ENCODE measurements at places on chromosomes 3 and 15.

- no peak for DNase-seq
Measured at GRCh38 chr15:54564166-54564565, 585.9 kb downstream of the UNC13C start.

- DNase-seq, result no peak
Measured at GRCh38 chr15:70067011-70067410, 30.7 kb downstream of the TLE3 start.

GRCh38 chr15:64162478-64162868 is 349 bp downstream of the PPIB start:
- DNase-seq, result no peak

DNA sequence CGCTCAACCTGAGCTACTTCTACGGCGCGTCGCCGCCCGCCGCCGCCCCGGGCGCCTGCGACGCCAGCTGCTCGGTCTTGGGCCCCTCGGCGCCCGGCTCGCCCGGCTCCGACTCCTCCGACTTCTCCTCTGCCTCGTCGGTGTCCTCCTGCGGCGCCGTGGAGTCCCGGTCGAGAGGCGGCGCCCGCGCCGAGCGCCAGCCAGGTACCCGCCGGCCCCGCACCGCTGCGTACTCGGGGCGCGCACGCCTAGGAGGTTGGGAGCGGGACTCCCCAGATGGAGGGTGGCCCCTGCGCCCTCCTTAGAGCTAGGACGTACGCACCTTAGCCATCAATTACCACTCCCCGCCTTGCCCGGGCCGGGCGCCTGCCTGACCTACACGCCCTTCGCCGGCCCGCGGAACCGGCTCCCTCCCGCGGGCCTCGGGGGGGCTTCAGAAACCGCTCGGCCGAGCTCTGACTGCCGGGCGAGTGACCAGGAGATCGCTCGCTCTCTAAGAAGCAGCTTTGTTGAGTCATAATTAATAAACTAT is 466 bp downstream of the NFKBIZ start:
- no peak for DNase-seq

GRCh38 chr3:179750720-179751328 is 98.0 kb downstream of the USP13 start:
- DNase-seq, result no peak

DNA sequence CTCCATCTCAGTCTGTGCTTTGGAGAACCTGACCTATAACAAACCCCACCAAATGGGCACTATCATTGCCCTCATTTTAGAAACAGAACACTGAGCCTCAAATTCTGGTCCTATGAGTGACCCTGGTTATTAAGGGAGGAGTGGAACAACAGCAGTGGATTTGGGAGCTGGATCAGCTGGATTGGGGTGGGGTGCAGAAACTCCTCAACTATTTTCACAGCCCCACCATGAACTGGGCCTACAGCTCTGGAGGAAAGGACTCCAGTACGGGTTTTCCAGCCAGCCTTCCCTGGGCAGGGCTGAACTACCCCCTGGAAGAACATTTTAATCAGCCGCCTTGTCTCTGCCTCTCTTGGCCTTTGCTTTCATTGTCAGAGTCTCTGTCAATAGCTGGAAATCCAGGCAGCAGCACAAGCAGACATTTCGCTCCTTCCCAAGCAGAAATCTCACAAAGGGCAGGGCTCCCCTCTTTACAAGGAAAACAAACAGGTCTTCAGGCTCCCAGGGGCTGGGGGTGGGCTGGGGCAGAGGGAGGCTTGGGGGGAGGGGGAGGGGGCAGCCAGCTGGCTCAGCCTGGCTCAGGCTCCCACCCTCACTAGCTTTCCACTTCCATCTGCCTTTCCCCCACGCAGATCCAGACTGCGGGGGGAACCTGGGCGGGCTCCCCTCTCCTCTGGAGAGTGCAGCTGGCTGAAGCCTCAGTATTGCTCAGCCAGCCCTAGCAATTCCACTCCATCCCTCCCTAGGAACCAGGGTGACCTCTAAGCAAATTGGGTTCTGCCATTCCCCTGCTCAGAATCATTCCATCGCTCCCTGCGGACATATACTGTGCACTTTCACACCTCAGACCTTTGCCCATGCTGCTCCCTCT is 13.7 kb upstream of the TLE3 start:
- no peak for DNase-seq

DNA sequence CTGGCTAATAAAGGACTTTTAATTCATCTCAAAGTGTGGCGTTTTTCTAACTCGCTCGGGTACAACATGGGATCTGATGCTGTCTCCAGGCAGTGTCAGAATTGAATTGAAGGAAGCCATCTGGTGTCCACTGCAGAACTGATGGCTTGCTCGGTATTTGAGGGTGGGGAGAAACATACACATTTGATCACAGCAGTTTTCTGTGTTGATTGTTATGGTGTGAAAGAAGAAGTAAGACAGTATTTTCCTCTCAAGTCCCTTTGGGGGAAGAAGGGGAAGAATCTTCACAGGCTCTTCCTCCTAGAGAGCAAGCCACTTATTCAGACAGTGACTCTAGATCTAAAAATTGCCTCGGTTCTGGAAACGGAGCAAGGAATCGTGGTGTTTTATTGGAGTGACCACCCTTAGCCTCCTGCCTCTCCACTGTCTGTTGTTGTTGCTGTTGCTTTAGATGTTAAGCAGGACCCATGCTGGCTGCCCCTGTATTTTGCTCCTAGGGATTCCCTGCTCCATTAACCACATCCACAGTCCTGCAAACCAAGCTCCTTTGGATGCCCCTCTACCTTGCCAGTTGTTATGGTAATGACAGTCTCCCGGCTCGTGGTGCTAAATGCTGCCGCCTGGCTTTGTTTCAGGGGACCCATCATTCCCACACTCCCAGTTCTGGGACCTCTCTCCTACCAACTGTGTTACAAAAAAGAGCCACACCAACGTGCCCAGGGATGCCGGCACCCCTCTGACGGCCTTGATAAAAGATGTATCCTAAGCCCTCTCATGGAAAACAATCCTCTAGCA is 15.3 kb upstream of the MCCC1 start:
- no peak for DNase-seq

GRCh38 chr3:29936054-29936453 is 655.2 kb downstream of the RBMS3 start:
- DNase-seq, result no peak

DNA sequence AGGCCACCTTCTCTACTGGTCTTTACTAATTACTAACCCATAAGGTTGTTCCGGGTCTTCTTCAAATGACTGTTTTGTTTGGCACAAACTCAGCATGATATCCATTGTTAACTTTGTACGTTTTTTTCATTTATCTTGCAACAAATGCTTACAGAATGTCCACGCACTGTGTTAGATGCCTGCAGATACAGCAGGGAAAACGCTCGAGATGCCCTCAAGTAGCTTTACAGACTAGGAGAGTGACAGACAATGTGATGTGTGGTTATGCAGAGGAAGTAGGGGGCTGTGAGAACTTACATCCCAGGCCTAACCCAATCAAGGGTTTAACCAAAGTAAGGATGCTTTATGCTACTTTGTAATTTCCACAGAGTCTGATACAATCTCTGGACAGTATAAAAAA is 949 bp upstream of the RFC4 start:
- no peak for DNase-seq

DNA sequence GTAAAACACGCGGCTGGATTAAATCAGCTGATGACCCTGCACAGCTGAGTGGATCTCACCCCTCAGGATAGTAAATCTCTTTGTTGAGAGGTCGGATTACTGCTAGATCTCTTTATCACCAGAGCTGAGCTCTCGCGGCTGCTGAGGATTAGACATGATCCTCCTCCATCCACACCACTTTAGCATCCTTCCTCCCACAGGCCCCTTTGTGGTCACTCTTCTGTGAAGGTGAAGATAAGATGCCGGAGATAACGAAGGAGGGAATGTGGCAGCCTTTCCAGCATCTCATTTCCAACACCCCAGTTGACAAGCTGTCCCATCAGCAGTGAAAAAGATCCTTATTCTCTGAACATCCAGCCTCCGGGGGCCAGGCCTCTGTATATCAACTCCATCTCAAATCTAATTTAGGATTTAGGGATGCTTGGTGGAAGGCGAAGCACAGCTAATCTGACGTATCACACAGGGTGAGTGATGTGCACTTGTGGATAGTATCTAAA is 47.5 kb upstream of the SELENOK start:
- no peak for DNase-seq

Measured in non-pigmented ciliary epithelial cell (primary cell).